NCI-H748 treated with DMSO at 0.1 percent for 48 hours (cell line): ENCODE measurements at places on chromosomes 11 and 22.
A peak's percentile ranks its signal among the peaks of the same experiment; 100 is the strongest.

- no peak for DNase-seq
Observed at GRCh38 chr11:94315664-94316063, 11.3 kb downstream of the IZUMO1R start.

GRCh38 chr11:10625281-10625981, 57.0 kb upstream of the LYVE1 start:
- no peak for DNase-seq

GRCh38 chr11:57426929-57427726, at the start of gene SLC43A3:
TSS of gene SLC43A3 (minus strand) at chr11:57427121. CDS start at chr11:57426172, 949 bp downstream.
- DNase-seq, result no peak

DNA sequence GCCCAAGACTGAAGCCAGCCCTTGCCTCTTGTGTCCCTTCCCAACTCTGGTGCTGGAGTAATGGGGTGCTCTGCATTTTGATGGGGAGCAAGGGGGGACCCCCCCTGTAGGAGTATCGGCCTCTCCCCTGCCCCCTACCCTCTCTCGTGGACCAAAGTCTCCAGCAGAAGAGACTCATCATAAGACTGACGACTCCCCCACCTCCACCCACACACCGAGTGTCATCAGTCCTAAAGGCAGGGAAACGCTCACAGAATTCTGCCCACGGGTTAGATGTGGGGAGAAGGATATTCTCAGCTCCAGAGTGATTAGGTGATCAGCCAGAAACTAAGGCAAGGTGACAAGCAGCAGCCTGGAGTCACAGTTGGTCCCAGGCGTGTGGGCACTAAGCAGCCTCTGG, 38.8 kb downstream of the PPP2R1B start:
- no peak for DNase-seq

GRCh38 chr11:61916737-61917333, 531 bp downstream of the RAB3IL1 start:
- DNase-seq, result no peak

- no peak for DNase-seq
Observed at GRCh38 chr11:35173011-35173511, 34.1 kb downstream of the CD44 start.

GRCh38 chr11:131457163-131457562, 86.7 kb downstream of the NTM start:
- DNase-seq, result no peak

GRCh38 chr22:34055525-34056200, 135.4 kb upstream of the LARGE1 start:
- DNase-seq, result no peak

- no peak for DNase-seq
Observed at GRCh38 chr11:116532066-116532465, 240.7 kb downstream of the BUD13 start.

DNA sequence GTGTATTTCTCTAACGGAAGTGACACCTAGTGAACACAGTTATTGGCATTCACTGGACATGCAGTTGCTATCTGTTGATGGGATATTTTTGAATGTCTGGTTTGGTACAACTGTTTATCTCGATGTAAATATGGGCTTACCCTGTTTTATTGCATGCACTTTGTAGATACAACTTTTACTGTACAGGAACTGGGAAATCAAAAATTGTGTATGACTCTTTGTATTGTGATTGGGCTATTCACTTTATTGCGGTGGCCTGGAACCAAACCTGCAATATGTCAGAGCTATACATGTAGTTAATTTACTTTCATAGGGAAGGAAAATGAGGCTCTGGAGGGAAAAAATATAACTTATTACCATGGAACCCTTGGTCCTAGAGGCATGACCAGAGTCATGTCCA, 380.7 kb upstream of the KIRREL3 start:
- DNase-seq, result no peak

GRCh38 chr11:100731471-100731870, 44.4 kb downstream of the ARHGAP42 start:
- no peak for DNase-seq

- peak; percentile 25 for DNase-seq
Observed at GRCh38 chr11:125941619-125942611, 3.9 kb upstream of the VSIG10L2 start.

DNA sequence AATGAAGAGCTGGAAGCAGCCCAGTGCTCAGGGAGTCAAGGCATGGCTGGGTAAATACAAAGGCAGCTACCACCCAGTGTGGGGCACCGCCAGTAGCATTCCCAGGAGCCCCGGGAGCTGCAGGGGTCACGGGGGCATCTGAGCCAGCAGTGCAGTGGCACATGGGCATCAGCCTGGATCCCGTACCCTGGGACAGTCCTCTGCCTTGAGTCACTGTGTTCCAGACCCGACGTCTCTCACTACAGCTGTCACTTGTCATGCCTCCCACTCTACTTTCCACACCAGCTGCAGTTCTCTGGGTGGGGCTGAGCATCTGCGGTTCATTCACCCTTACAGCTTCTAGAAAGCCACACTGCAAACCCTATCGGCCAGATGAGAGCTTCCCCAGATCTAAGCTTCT, 29.6 kb downstream of the DHCR7 start:
- DNase-seq, result no peak

DNA sequence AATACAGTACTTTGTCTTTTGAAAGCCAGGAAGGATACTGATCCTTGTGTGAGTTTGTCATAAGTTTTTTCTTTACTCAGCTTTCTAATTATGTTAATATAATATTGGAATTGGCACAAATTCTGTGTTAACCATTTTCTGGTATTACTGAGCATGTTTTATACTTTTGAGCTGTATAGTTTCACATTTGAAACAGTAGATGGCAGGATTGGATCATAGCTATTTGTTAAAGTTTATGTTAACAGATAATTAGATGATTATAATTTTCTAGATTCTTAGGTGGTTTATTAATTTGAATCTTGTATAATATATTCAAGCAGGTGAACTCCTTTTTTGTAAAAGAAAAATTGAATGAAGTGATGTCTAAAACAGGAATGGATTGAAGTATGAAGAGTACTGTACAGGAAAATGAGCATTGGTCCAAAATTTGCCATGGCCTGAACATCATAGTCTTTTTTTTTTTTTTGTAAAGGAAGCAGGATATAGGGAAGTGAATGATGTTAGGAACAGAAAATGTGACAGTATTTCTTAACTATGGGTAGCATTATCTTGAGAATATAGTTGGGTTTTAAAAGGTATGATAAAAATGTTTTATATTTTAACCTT, 102.0 kb downstream of the CYP2R1 start:
- DNase-seq, result no peak

- DNase-seq, result no peak
Observed at GRCh38 chr11:28618416-28618815, 510.2 kb downstream of the METTL15 start.

GRCh38 chr11:98871690-98872089, 149.1 kb upstream of the CNTN5 start:
- no peak for DNase-seq

- DNase-seq, result no peak
Observed at GRCh38 chr11:85869781-85870180, 14.6 kb downstream of the CCDC83 start.

- no peak for DNase-seq
Observed at GRCh38 chr11:69625476-69625875, 15.5 kb upstream of the CCND1 start.

GRCh38 chr11:66467034-66467659, 442 bp downstream of the PELI3 start:
- DNase-seq, result no peak

GRCh38 chr11:74417860-74418508, 19.8 kb upstream of the PGM2L1 start:
- DNase-seq, result no peak

DNA sequence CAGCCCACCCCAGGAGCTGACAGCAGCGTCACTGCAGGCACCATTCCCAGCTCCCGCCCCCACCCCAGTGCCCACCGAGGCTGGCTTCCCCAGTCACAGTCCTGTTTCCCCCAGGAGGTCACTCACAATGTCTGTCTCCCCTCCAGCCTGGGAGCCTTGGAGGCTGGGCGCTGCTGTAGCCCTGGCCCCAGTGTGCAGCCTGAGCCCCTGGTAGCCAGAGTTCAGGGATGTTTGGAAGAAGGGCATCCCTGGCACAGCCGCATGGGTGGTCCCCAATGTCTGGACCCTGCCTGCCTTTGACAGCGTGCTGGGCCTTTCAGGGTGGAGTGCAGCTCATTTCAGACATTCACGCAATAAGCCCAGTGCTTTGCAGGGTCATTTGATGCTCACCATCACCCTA, 4.3 kb downstream of the CAPN5 start:
- DNase-seq, result no peak

- DNase-seq, result no peak
Observed at GRCh38 chr22:38819387-38819940, 24.4 kb downstream of the NPTXR start.

- no peak for DNase-seq
Observed at GRCh38 chr11:45692808-45693453, 27.5 kb upstream of the CHST1 start.

DNA sequence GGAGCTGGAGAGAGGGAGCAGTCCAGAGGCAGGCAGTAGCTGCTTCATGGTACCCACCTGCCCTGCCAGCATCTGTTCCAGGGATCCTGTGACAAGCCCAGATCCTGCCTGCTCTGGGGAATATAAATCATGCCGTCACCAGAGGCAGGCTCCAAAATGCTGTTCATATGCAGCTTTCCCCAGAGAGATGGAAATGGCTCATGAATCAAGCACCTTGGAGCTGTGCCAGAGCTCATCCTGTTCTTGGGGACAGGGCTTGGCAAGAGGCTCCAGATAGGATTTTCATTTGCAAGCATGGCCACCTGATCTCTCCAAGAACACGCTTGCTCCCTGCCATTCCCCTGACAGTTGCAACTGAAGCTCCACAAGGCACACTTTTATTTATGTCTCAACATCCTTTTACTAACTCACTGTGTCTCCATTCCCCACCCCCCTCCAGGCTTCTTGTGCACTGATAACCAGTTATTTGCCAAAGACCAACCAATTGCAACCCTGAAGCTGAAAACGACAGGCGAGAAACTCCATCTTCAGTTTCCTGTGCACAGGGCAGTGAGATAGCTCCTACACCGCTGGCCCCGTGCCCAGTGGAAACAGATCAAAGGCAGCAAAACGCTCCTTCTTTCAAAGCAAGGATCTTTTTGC, 115.8 kb upstream of the PITPNB start:
- DNase-seq, result no peak

DNA sequence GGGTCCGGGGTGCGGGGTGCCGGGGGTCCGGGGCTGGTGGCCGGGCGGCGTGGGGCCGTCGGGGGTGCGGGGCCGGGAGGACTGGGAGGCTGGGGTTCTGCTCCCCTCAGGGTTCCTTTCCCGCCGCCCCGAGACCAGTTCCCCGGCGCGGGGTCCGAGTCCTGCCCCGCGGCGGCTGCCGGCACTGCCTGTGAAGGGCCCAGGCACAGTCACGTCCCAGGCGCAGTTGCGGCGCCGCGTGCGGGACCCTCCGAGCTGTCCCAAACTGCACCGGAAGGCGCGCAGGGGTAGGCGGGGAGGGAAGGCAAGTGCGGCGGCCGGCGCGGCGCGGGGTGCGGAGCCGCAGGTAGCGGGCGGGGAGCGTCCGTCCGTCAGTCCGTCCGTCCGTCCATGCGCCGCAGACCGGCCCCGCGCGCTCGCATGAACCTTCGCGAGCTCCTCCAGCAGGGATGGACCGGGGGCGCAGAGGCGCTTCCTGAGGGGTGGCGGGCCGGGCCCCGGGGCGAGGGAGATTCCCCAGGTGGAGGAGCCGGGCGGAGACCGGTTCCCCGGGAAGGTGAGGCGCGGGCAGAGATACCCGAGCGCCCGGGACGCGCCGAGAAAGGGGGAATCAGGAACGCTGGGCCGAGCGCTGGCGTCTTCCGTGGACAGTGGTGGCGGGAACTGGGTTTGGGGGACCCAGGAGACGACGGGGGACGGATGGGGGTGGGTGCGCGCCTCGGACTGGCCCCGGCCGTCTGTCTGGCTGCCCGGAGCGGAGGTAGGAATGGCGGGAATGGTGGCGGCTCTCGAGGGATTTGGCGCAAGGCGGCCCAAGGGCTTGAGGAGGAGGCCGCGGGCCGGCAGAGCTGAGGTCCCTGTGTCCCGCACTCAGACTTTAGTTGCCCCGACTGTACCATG, 3.1 kb upstream of the ADORA2A start:
- DNase-seq, result no peak

- DNase-seq, result no peak
Observed at GRCh38 chr11:130774703-130775102, 141.6 kb downstream of the SNX19 start.

GRCh38 chr11:38173676-38174075, 1575.6 kb upstream of the RAG2 start:
- DNase-seq, result no peak

DNA sequence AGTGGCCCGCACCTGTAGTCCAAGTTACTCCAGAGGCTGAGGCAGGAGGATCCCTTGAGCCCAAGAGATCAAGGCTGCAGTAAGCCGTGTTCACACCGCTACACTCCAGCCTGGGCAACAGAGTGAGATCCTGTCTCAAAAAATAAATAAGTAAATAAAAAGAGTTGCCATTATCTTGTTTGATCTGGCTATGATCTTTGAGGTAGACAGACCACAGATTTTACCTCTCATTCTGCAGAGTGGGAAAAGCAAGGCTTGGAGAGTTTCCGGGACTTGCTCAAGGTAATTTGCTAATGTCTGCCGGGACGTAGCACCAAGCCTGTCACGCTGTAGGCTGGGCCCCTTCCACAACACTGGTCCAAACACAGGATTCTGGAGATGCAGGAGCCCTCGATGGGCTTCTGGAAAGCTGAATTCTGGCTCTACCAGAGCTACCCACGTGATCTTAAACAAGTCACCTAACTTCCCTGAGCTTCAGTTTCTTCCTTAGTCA, 6.8 kb downstream of the GRAP2 start:
- DNase-seq, result no peak

- no peak for DNase-seq
Observed at GRCh38 chr11:113629562-113629961, 76.5 kb downstream of the TMPRSS5 start.

DNA sequence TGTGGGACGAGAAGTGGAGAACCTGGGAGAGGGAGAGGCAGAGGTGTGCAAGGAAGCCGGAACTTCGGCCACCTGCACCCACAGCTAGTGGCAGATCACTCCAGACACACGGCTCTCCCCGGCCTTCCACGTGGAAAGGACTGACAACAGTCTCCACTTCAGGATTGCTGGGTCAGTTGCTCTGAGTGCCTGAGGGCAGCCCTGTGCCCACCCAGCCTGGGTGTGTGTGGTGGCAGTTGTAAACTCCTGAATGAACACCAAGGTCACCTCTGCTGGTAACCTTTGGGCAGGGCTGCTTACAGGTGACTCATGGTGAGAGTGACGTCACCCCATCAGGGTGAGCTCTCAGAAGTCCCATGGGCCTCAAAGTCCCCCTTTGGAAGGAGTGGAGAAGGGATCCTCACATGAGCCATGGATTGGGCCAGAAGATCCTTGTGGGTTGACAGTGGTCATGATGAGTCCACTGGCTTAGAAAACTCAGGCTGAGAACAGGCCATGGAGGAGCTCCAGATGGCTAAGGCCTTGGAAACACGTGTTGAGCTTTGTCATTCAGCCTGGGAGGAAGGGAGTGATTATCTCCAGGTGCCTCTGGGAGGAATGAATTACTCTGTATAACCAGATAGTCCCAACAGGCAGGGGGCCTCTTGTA, 71.3 kb downstream of the BCR start:
- no peak for DNase-seq

- DNase-seq, result no peak
Observed at GRCh38 chr11:606245-606644, 9.5 kb downstream of the IRF7 start.
